Karpas-422 (cell line): ENCODE measurements at places on chromosomes 1 and 21. TPM values are rescaled to one million over a fixed set of nuclear protein-coding genes. Genes with fewer than 3 reads are reported as not detected.
A peak's percentile ranks its signal among the peaks of the same experiment; 100 is the strongest.

LAMC2 gene
- not detected in 2 replicates for total RNA-seq

GMEB1 gene
- 7.2 and 8.8 TPM in 2 replicates for total RNA-seq

IGSF21 gene
- 0.26 TPM in 1 of 2 replicates, not detected in the other for total RNA-seq

GPR89B gene
- 24.2 and 39.3 TPM in 2 replicates for total RNA-seq

DTL gene
- 10.4 and 13.5 TPM in 2 replicates for total RNA-seq

KCNA3 gene
- total RNA-seq = not detected in 2 replicates

DNA sequence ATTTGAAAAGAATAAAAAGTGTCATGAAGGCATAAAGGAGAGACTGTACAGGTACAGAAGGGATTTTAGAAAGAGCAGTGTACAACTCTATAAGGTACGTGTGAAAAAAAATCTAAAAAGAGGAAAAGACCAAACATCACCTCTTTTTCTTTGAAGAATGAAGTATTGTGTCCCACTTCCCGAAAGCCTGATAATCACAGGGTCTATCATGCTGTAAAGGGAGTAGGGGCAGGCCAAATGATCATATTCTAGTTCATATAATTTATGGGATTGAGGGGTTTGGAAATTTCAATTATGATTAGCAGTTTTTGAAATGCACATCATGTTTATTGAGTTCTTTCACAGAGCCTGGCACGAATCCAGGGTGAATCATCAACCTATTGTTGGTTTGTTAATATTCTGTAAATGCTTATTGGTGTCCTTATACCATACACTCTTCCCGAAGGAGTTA is 910 bp upstream of the RERE start:
- H3K4me1 ChIP-seq = peaks cover 27% of the 10 kb centered on the region
- peak overlapping the region; percentile 66 for H3K4me3 ChIP-seq
- no peaks in the 10 kb centered on the region for H3K36me3 ChIP-seq
- H3K27ac ChIP-seq = peak overlapping the region; percentile 50; the same call in 1 of the 2 replicates

DNA sequence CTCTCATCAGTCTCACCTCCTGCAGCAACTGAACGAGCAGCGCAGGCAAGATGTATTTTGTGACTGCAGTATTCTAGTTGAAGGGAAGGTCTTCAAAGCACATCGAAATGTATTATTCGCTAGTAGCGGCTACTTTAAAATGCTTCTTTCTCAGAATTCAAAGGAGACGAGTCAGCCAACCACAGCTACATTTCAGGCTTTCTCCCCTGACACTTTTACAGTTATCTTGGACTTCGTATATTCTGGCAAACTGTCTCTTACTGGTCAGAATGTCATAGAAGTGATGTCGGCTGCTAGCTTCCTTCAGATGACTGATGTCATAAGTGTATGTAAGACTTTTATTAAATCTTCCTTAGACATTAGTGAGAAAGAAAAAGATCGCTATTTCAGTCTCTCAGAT is 53.7 kb downstream of the ZBTB8A start:
- no peaks in the 10 kb centered on the region for H3K4me1 ChIP-seq
- no peak overlapping the region for H3K4me3 ChIP-seq
- no peak overlapping the region for H3K27ac ChIP-seq
- H3K36me3 ChIP-seq = no peaks in the 10 kb centered on the region
- no peak for DNase-seq

- no peaks in the 10 kb centered on the region for H3K27me3 ChIP-seq
- H3K36me3 ChIP-seq = peaks cover 48% of the 10 kb centered on the region
- no peak overlapping the region for H3K4me3 ChIP-seq
- no peak for DNase-seq
- no peak overlapping the region for H3K27ac ChIP-seq
Observed at GRCh38 chr1:51839094-51839493, 39.4 kb downstream of the NRDC start.

GRCh38 chr21:46329796-46330195 is 5.8 kb downstream of the PCNT start:
- no peak overlapping the region for H3K4me3 ChIP-seq
- H3K27me3 ChIP-seq = no peaks in the 10 kb centered on the region
- H3K36me3 ChIP-seq = peaks cover 45% of the 10 kb centered on the region; the same call in 1 of the 2 replicates
- DNase-seq = no peak
- H3K4me1 ChIP-seq = peaks cover 13% of the 10 kb centered on the region

GRCh38 chr1:94864821-94865220 is 44.7 kb downstream of the SLC44A3 start:
- no peak overlapping the region for H3K4me3 ChIP-seq
- H3K27ac ChIP-seq = no peak overlapping the region
- no peaks in the 10 kb centered on the region for H3K36me3 ChIP-seq
- H3K4me1 ChIP-seq = no peaks in the 10 kb centered on the region

- no peaks in the 10 kb centered on the region for H3K27me3 ChIP-seq
- H3K4me3 ChIP-seq = no peak overlapping the region
- no peaks in the 10 kb centered on the region for H3K4me1 ChIP-seq
- H3K36me3 ChIP-seq = no peaks in the 10 kb centered on the region
Observed at GRCh38 chr21:15433091-15433490, 296.7 kb upstream of the USP25 start.

DNA sequence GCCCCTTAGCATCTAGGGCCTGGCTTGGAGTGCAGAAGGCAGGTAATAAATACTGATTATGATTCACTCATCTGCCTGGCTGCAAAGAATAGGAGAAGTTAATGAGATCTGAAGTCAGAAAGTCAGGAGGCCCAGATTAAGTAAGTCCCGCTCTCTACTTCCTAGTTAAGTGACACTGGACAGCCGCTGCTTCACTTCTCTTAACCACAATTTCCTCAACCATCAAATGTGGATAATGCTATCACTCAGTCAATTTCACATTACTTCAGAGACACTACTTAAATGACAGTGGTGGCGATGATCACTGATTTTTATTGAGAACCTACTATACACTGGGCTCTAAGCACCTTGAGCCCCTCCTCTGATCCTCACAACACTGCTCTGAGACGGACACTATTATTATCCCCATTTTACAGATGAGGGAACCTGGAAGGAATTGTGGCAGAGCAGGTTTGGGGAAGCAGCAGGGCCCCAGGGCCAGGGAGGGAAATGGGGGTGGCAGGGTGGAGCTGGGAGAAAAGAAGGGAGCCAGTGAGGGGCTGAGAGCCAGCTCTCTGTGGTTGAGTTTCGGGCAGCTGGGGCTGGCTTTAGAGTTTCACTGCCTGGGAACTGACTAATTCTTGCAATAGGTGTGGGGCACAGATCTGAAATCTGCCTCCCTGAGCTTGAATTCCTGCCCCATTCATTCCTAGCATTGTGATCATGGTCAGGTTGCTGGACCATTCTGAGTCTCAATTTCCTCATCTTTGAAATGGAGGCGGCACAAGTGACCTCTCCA is 2.4 kb upstream of the E2F2 start:
- no peaks in the 10 kb centered on the region for H3K27me3 ChIP-seq
- peaks cover 54% of the 10 kb centered on the region for H3K4me1 ChIP-seq
- DNase-seq = no peak
- H3K4me3 ChIP-seq = no peak overlapping the region
- no peaks in the 10 kb centered on the region for H3K36me3 ChIP-seq

DNA sequence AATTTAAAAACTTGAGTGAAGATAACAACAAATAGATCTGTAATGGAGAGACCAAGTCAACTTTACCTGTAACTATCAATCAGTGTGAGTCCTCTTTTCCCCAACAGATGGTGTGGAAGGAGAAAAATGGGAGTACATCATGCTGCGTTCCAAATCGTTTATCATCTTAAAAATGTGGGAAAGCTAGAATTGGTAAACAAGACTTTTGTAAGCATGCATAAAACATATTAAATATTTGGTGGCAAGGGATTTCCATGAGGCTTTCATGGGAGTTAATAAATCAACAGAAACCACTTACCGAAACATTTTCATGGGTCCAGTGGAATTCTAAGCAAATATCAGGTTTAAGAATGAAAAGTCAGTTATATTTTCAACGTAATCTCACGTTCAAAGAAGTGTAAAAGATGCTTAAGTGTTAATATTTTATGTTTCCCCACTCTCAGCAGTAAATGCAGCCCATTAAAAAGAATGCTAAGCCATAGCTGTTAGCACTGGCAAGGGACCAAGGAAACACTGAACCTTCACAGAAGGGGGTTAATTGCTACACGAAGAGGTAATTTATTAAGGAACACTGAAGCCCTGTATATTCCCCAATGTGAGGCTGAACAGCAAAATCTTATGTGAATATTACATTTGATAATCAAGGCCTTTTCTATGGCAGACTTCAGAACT is 117.0 kb downstream of the ZC3H11B start:
- no peak overlapping the region for H3K27ac ChIP-seq
- no peak overlapping the region for H3K4me3 ChIP-seq
- H3K4me1 ChIP-seq = no peaks in the 10 kb centered on the region
- H3K36me3 ChIP-seq = no peaks in the 10 kb centered on the region
- DNase-seq = no peak

GRCh38 chr1:26861286-26861701 is 1.7 kb upstream of the SFN start:
- H3K27ac ChIP-seq = no peak overlapping the region
- no peaks in the 10 kb centered on the region for H3K36me3 ChIP-seq
- H3K4me3 ChIP-seq = no peak overlapping the region
- H3K4me1 ChIP-seq = peaks cover 26% of the 10 kb centered on the region
- DNase-seq = no peak
